ENCODE measurements at places on chromosomes 5 and 9.

DNA sequence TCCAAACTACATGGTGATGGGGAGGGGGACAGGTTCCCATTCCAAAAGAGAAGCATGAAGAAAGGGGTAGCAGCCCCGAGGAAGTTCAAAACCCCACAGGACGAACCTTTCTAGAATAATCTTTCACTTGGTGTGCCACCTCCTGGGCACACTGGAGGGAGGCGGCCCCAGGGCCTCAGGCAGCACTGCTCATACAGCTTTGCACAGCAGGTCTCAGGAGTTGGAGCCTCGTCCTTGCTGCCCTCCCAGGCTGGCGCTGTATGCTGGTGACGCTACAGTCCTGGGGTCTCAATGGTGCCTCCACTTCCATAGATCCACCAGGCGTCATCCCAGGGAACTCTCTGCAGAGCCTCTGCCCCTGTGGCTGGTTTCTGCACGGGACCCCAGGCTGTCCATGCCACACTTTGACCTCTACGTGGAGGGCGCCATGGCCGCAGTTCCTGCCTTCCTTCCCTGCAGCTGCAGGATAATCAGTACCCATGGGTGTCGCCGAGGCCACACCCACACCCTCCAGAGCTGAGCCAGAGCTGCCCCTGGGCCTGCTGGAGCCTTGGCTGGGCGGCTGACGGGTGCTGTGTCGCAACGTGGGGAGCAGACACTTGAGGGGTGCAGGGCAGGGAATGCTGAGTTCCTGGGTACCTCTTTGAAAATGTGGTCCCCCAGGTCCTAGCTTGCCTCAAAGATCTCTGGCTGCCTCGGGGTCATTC lies 95.3 kb downstream of the COL5A1 start:
- no peak for DNase-seq

DNA sequence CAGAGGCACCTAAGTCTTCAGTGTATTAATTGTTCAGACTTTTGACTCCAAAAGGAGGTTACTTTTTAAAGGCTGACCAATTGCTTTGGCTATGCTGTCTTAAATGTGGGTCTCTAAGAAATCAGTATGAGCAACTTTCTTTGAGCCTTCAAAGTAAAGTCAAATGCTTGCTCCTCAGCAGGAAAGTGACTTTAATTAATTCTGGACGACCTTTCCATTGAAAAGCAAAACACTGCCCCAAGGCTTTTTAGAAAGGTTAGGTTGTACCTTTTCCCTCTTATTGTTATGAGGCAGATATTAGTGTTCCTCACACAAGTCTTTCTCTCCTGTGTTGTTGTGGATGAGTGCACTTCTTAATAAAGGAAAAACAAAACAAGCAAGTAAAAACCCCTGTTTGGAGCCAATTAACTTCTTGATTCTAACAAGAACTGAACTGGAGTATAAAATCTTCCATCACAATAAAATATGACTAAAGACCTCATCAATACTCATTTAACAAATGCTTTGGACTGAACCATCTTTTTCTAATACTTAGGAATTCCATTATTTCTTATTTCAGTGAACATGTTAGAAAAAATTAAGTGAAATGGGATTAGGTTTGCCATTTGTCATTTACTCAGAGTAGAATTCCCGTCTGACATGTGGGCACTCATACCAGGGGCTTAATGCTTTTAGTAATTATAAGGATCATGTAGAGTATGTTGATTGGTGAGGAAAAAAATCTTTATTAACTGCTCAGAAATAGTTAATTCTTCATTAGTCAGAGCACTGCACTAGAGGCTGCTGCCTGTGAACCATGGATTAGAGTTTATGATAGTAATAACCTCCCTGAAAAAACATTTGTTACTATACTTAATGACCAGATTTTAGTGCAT lies 159.1 kb upstream of the ZNF608 start:
- no peak for DNase-seq

- DNase-seq: no peak
Measured at GRCh38 chr5:141573489-141574121, 45.2 kb downstream of the DIAPH1 start.

- no peak for DNase-seq
Measured at GRCh38 chr5:6115852-6116251, 262.5 kb downstream of the MED10 start.

GRCh38 chr9:124427281-124427680 lies 12.0 kb upstream of the PSMB7 start:
- DNase-seq: no peak

GRCh38 chr9:81586786-81587185 lies 102.6 kb downstream of the TLE1 start:
- DNase-seq: no peak

GRCh38 chr9:96555567-96556386 lies 63.9 kb downstream of the CDC14B start:
- no peak for DNase-seq

DNA sequence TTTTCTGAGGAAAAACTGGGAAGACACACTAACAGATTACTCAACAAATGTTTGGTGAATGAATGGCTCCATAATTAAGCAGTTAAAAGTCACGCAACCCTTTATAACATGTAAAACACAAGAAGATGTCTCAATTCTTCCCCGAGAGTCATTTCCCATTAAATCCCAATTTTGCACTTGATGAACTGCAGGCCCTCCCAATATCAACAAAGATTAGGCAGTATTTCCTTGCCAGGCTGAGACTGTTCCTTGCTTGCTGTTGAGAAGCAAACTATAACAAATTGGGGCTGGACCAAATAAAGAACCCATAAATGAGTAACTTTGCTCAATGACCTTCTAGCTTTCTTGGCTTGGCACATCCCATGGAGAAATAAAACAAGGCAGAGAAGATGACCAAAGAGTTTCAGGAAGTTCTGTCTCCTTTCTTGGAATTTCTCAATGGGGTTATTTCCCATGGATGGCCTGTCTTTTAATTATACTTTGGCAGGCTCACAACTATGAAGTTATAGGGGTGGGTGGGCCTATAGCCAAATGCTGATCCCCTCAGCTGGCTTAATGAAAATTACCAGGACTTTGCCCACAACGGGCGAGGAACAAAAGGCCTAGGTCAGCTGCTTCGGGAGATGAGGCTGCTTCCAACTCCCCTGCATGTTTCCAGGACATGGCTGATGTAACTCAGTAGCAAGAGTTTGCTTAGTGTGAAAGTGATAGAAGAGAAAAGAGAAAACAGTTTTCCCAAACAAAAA lies 243.1 kb upstream of the RFX3 start:
- DNase-seq: no peak

DNA sequence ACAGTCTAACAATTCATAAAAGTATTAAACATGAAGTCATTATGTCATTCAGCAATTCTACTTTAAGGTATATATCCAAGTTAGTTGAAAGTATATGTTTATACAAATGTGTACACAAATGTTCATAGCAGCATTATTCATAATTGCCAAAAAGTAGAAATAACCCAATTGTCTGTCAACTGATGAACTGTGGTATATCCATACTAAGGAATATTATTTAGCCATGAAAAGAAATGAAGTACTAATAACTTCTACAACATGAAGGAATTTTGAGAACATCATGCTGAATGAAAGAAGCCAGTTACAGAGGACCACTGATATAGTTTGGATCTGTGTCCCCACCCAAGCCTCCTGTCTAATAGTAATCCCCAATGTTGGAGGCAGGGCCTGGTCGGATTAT lies 224.3 kb downstream of the SPATA31D1 start:
- DNase-seq: no peak

DNA sequence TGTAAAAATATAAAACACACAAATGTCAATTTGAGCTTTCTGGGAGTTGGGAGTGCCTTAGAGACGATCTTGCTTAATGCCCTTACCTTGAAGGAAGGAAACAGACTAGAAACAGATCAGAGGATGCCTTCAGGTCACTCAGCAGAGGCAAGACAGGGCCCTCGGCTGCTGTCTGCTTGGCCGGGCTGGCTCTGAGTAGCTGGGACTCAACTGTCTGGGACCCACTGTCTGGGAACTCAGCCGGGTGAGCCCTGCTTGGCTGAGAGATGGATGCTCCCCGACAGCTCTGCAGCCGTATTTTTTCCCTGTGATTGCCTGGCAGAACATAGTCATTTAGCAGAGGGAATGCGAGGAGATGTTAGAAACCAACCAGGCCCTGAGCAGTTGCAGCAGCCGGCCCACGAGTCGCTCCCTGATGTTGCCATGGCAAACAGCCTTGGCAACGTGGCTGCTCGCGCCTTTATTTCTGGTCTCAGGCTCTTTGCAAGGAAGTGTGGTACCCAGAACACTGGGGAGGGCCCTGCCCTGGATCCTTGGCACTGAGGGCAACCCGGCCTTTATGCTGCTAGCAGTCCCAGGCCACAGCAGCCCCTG lies 10.9 kb downstream of the PPARGC1B start:
- DNase-seq: no peak

DNA sequence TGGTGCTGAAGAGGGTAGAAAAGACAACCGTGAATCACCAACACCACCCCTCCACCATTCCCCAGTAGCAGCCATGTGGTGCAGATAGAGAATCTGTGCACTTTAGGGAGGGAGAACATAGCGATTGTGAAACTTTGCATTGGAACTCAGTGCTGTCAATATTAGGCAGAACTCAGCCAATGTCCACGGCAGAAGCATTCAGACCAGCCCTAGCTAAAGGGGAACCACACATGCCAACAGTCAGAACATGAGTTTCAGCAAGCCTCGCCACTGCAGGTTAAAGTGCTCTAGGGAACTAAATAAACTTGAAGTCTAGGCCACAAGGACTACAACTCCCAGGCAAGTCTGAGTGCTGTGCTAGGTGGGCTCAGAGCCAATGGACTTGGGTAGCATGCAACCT lies 38.5 kb upstream of the DEPDC1B start:
- no peak for DNase-seq

DNA sequence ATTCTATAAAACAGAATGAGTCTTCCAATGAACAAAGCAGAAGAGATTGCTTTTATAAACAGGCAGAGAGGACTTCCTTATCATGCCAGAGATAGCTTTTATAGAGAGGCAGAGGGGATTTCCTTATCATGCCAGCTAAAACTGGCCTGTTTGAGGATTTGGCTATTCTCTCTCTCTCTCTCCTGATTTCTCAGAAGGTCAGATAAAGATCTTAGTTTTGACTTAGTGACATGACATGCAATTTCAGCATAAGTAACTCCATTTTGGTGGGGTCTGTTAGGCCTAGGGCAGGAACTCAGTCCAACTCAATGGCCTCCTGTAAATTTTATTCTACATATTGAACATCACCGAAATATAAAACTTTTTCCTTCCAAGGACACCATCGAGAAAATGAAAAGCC lies 31.5 kb upstream of the DENND4C start:
- no peak for DNase-seq

DNA sequence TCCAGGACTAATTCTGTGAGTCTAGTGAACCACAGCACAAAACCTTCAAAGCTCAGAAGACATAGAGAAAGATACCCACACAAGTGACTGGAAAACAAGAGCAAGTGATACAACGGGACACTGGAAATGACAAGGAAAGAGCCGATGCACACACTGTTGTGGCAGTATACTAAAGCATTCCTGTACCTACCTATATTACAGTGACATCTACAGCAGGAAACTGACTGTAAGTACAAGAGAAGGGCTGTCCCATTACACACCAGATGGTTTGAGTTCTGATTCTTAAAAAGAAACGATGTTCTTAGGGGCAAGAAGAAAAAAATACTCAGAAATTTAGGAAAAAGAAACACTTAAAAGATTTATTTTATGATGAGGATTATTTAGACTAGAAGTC lies 18.5 kb downstream of the TMEM245 start:
- peak; percentile 15 for DNase-seq

Measured in T47D (cell line).